Activated T-cell treated with anti-CD3 and anti-CD28 coated beads, Interleukin-2, amount 50 U/mL, for 4 hours (primary cell): ENCODE measurements at places on chromosomes 3 and 15.

DNA sequence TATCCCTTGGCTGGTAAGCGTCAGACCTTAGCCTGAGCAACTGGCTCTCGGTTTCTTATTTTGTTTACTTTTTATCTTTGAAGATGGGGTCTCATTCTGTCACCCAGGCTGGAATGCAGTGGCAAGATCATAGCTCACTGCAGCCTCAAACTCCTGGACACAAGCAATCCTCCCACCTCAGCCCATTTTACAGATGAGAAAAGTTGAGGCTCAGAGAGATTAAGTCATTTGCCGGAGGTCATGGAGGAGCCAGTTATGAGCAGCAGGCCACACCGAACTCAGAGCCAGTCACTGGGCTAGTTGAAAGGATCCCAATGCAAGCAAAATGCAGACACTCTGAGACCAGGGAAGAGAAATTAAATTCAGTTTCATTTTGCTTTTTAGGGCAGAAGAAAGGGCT lies 293.6 kb downstream of the SHQ1 start:
- no peak for DNase-seq

DNA sequence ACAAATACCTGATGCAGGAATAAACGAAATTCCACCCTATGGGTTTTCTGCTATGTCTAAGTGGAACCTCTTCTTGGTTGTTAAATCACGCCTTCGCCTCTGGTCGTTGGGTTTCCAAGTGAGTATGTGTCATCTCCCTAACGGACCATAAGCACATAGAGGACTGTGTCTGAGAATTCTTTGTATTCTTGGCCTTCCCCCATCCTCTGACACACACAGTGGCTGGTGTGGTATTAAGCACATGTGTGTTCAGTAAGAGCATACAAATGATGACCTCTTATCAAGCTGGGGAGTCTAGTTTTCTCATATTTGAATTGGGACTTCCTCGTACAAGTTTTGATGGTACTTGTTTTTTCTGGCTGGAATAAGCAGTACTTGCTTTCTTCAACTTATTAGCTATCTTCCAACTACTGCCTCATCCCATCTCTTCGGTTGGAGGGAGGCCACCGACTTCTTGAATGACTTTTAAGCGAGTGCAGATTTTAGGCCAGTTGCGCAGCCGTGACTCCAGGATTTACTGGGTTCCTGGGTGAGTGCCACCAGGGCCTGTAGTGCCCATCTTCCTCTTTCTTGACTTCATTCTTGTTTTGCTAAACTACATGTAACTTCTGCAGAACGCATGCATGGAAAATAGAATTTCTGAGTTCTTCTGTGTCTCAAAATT lies 240.2 kb downstream of the ADAMTS17 start:
- no peak for DNase-seq

DNA sequence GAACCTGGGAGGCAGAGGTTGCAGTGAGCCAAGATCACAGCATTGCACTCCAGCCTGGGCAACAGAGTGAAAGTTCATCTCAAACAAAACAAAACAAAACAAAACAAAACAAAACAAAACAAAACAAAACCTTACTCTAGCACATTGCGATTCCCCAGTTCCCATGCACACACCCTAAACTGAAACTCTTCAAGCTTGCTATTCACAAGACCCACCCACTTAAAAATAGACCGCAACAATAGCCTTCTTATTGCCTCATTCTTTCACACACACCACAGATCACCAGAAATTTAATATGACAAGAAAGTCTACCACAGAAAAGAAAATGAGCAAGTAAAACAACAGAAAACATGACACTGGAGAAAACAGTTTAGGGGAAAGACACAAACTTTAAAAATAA lies 598.4 kb downstream of the FHIT start:
- DNase-seq: no peak

- DNase-seq: no peak
Observed at GRCh38 chr3:149296972-149297371, 36.5 kb downstream of the TM4SF18 start.

- no peak for DNase-seq
Observed at GRCh38 chr3:188706176-188706575, 465.6 kb upstream of the TPRG1 start.

DNA sequence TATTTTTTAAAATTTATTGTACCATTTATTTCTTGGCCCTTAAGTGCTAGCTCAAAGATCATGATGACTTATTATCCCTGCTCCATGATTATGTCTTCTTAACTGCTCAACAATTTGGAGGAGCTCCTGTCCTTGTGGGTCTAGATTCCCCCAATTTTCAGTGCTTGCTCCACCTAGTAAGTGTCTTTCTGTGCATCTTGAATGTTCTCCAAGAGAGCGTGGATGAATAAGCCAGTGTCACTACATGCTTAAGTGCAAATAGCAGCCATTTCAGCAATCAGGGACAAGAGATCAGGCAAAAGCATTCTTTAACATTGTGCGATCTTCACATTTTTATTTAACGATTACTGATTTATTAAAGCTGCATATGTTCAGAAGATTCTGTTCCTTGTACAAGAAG lies 99.4 kb downstream of the ALCAM start:
- no peak for DNase-seq

DNA sequence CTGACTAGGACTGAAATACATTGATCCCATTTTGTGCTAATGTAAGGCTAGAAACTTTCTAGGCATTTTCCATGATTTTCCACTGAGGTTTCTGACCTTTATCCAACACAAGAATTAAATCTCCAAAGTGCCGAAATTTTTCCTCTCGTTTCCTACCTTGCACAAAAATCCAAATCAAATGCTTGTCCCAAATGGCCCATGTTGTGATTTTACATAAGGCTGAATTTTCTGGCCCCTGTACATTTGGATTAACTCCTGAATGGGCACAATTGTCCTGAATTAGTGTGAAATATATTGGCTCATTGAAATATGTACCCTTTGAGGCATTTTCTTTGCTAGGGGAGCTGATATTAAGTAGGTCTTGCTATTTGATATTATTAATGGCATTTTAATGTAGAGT lies 105.6 kb upstream of the CBLB start:
- no peak for DNase-seq

GRCh38 chr3:148990236-148990635 lies 1.1 kb upstream of the GYG1 start:
- DNase-seq: no peak

DNA sequence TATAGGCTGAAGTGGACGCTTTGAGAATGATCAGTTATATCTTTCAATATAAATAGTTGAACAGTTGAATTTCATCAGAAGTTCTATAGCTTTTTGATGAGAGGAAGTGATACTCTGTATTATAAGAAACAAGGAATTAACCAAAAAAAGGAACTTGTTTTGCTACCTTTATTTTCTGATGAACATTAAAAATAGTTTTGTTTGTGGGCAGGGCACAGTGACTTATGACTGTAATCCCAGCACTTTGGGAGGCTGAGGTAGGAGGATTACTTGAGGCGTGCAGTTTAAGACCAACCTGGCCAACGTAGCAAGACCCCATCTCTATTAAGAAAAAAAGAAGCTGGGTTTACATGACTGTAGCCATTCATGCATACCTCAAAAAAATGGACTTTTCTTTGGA lies 16.7 kb downstream of the BLOC1S6 start:
- no peak for DNase-seq

GRCh38 chr3:194937144-194937543 lies 251.5 kb downstream of the FAM43A start:
- no peak for DNase-seq

DNA sequence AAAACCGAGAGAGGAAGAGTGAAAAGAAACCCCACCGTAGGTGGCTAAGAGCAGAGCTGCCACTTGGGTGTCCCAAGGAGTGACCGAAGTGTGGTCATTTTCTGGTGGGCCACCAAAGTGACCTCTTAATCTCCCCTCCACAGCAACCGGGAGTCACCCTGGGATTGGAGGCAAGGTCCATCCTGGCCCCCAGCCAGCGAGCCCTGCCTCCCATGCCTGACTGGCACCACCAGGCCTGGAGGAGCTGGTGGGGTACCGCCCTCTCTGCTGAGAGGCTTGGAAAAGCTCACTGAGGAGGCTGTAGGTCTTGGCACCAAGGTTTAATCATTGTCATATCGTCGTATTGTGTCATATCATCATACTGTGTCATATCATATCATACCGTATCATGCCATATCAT lies 74.0 kb upstream of the TRPM1 start:
- DNase-seq: no peak

GRCh38 chr15:57570994-57571393 lies 20.7 kb upstream of the MYZAP start:
- no peak for DNase-seq

DNA sequence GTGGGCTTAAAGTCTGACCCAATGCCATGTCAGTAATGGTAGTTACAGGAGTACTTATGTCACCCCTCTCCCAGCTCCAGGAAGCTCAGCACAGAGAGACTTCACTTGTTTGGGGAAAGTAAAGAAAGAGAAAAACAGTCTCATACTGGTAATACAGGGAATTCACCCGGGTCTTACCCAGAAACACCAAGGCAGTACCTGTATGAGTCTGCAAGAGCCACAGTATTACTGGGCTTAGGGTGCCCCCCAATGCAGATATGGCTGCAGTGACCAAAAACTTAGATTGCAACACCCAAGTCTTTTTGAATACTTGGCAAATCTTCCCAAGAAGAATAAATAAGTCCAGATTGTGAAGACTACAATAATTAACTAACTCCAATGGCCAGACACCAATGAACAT lies 622.1 kb downstream of the IGSF11 start:
- DNase-seq: no peak

DNA sequence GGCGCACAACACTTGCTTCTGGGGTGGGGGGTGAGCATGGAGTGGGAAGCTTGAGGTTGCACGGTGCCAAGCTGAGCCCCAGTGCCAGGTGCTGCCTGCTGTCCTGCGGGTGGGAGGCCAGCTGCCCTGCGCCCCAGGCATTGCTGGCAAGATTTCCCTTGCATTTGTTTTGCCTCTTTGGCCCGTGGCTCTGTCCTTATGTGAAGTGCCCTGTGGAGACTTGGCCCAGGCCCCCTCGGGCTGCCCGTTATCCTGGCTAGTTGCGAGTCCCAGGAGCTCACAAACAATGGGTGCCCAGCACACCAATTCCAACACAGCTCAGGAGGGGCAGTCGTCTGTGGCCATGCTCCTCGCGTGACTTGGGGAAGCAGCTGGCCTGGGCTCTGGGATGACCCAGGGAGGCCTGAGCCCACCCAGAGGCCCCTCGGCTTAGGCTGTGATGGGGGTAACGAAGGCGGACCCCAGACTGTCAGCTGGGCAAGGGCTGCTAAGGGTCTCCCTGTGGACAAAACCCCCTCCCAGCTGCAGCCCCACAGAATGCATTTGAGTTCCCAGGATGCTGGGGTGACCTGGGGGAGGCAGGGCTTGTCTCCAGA lies 5.9 kb downstream of the C3orf22 start:
- no peak for DNase-seq

DNA sequence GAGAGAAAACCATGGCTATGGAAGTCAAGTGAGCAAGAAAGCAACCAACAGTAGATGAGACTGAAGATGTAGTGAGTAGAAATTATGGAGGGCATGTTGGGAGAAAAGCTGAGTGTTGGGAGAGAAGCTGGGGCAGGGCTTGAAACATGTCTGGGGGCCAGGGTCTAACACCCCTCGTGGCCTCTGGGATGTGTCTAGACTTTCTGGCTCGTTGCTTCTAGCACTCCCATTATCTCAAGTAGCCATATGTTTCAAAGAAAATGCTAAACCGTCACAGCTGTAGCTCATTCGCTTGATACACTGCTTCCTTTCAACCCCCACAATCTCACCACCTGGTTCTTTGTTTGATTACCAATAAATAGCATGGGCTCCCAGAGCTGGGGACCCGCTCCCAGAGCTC lies 83.8 kb upstream of the BCHE start:
- no peak for DNase-seq

DNA sequence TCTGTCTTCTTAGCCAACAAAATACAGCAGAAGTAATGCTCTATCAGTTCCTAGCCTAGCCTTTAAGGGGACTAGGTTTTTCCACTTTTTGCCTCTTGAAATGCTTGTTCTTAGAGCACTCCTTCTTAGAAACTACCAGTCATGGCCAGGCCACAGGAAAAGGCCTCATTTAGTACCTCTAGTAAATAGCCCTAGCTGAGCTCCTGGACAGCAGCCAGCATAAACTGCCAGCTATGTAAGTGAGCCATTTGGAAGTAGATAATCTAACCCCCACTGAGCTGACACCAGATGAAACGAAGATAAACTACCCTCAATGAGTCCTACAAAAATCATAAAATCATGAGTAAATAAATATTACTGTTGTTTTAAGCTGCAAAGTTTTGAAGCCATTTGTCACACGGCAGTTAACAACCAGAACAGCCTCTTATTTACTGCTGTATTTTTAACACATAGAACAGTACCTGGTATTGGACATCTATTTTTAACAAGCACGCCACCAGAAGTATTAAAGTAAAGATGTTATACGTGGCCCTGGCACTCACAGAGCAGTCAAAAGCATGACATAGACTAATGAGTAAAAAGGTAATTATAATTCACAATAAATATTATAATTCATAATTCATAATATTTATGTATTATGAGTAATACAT lies 12.0 kb downstream of the TBC1D5 start:
- no peak for DNase-seq

- DNase-seq: no peak
Observed at GRCh38 chr3:52792961-52793695, 1.5 kb upstream of the ITIH3 start.

- no peak for DNase-seq
Observed at GRCh38 chr3:126545544-126545943, 13.2 kb downstream of the C3orf22 start.

- DNase-seq: no peak
Observed at GRCh38 chr3:44478606-44479094, 1.2 kb upstream of the ZNF445 start.

GRCh38 chr3:186165331-186165730 lies 56.4 kb upstream of the ETV5 start:
- DNase-seq: no peak

GRCh38 chr3:122091602-122092295 lies 36.6 kb downstream of the CD86 start:
- DNase-seq: no peak

- no peak for DNase-seq
Observed at GRCh38 chr3:96027718-96028117, 786.7 kb upstream of the EPHA6 start.

DNA sequence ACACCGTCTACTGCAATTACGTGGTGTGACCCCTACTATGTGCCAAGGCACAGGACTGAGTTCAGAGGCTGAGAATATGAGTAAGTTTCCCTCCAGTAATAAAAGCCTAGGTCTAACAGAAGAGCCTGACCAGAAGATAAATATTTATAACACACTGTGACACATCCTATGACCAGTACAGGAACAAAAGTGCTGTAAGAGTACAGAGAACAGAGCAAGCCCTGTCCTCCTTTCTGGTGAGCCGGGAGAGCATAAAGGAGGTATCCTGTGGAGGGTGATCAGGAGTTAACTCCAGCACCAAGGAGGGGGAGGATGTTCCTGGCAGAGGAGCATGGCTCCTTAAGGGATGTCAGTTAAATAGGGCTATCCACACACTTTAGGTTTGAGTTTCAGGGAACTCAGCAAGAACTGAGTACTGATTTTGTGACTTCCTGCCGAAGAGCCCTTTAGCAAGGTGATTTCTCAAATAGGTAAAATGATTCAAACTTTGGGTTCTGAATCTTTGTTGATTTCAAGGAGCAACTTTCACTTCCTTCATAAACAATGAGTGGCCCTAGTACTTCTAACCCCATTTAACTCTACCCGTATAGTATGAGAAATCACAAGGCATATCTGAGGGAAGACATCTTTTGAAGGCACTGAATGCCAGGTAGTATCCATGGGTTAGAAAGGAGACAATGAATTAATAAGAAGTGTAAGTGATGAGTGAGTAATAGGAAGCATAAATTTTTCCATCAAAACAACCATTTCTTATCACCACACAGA lies 198.0 kb downstream of the THRB start:
- DNase-seq: no peak

GRCh38 chr3:187533797-187534196 lies 136.4 kb downstream of the SST start:
- DNase-seq: no peak

GRCh38 chr3:56411166-56411565 lies 57.1 kb downstream of the ERC2 start:
- no peak for DNase-seq
